ENCODE measurements at places on chromosomes 4 and X.
A peak's percentile ranks its signal among the peaks of the same experiment; 100 is the strongest.

- DNase-seq: no peak
Observed at GRCh38 chr4:88178626-88179231, 20.3 kb upstream of the ABCG2 start.

GRCh38 chr4:34108391-34108790, 2135.9 kb downstream of the ARAP2 start:
- DNase-seq: peak; percentile 67

DNA sequence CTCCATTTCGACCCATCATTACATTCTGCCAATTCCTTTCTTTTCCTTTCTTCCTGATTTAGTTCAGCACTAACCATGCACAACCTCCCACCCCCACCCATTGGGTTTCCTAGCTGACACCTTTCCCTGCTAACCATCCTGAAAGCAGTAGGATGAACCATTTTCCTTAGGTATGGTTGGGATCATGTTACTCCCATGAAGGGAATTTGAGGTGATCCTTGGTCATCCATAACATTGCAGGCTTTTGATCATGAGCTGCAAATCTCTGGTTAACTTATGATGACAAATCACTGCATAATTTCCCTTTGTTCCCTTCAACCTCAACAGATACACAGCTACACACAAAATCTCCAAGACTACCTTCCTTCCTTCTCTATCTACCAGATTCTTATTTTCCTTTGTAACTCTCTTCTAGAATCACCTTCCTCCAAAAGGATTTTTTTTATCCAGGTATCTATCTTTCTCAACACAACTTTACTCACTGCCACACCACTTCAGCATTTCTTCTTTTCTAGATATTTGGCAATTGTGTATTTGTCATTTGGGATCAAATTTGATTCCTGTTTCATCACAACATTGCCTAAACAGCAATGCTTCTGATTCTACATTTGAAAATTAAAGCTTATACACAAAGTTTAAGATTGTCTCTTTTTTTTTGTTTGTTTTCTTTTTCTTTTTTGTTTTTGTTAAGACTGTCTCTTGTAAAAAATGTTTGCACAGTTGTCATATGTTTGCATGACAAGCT, 145.1 kb downstream of the RBM47 start:
- DNase-seq: no peak

DNA sequence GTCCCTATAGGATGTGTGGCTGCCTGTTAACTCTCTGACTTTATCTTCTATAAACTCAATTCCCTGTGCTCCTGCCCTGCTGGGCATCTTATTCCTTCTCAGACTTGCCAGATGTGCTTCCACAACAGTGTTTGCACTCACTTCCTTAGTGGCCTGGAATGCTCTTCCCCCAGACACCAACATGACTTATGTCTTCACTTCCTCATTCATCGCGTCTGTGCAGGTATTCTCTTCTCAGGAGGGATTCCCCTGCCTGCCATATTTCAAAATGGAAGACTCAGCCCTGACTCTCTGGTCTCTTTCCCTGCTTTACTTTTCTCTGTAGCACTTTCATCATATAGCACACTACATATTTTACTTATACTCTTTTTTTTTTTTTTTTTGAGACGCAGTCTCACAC, 344.0 kb downstream of the CENPC start:
- no peak for DNase-seq

GRCh38 chr4:84719115-84719514, 136.2 kb downstream of the CDS1 start:
- DNase-seq: peak; percentile 17

GRCh38 chrX:116114999-116115398, 55.5 kb upstream of the AGTR2 start:
- DNase-seq: no peak

- DNase-seq: no peak
Observed at GRCh38 chr4:157372567-157372966, 152.0 kb downstream of the GRIA2 start.

DNA sequence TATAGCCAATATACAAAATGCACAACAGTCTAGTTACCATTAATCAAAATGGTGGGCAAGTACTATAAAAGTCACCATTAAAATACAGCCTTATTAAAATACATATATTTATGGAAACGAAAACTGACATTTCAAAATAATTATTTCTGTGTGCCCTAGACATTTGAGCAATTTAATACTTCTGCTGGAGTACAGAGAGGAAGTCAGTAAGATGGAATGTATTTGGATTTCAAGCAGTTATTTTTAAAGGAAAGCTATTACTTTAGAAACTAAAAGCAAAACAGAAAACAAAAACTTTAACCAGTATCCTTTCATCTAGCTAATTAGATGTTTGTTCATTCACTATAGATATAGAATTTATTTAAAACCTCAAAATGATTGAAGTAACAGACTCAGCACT, 37.8 kb upstream of the TLR2 start:
- no peak for DNase-seq

DNA sequence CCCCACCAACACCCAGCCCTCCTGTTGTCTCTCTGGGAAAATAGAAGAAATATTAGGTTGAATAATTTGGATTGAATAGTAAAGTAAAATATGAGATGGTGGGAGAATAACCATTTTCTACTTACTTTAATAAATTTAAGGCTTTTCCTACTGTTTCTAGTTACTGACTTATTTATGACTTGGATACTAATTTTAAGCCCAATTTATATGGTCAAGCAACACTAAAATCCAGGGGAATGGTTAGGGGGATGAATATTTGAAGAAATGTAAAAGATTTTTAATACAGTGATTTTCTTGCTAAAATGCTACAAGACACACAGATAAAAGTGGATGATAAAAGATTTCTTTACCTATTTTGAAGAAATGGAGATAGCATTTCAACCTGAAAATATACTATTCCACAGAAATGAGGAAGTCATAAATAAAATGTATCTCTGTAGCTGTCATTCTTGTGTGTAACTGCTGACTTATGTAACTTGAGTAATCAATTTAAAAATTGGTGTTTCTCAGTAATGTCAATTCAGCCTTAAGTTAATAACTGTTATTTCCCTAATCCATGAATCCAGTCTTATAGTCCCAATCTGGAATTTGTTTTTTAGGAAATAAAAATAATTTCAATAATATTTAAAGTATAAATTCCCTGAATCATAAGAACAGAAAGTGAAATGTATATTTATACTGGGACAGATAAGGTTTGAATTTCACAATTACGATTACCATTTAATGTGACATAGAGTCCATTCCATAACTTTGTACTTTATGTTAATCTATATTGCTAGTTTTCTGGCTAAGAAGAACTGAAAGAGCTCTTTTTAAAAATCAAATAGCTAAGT, 24.3 kb upstream of the IL2 start:
- no peak for DNase-seq

- DNase-seq: no peak
Observed at GRCh38 chr4:3317011-3317655, 24.3 kb downstream of the RGS12 start.

GRCh38 chrX:154350429-154351182, 23.8 kb downstream of the FLNA start:
- no peak for DNase-seq

GRCh38 chrX:131789664-131790063, 233.4 kb upstream of the STK26 start:
- DNase-seq: no peak

GRCh38 chrX:71872542-71873458, 37.8 kb upstream of the NHSL2 start:
- DNase-seq: no peak

- no peak for DNase-seq
Observed at GRCh38 chr4:8855818-8856245, 15.8 kb downstream of the HMX1 start.

GRCh38 chr4:12178614-12179610, 750.2 kb upstream of the HS3ST1 start:
- DNase-seq: no peak

DNA sequence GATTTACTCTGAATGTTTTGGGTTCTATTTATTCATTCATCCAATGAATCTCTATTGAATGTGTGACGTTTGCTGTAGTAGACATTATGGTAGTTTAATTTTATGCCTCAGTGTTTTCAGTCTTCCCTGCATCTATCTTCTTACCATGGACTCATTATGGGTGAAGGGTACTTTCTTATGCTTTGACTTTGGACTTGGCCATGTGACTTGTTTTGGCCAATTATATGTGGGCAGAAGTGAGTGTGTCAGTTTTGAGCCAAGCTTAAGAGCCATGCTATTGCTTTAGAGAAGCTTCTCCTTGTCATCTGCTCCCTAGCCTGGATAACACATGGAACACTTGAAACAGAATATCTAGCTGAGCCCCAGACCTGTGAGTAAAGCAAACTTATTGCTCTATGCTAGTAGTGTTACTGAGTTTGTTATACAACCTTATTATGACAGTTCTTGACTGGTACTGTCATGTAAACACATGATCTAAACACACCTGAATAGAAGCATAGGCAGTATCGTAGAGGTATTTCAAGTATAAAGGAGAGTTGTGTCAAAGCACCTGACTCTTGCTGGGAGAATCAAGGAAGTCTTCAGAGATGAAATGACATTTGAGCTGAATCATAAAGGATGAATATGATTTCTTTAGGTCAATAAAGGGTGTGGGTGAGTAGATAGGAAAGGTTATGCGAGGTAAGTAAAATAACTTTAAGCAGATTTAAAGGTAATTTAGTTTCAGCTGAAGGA, 128.4 kb downstream of the NAA11 start:
- DNase-seq: no peak

DNA sequence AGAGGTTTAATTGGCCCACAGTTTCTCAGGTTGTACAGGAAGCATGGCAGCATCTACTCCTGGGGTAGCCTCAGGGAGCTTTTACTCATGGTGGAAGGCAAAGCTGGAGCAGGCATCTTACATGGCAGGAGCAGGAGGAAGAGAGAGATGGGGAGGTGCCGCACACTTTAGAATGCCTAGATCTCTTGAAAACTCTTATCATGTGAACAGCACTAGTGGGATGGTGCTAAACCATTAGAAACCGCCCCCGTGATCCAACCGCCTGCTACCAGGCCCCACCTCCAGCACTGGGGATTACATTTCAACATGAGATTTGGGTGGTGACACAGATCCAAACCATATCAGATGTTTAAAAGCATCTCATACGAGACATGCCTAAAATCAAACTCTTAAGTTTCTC, 41.6 kb upstream of the SCOC start:
- no peak for DNase-seq

DNA sequence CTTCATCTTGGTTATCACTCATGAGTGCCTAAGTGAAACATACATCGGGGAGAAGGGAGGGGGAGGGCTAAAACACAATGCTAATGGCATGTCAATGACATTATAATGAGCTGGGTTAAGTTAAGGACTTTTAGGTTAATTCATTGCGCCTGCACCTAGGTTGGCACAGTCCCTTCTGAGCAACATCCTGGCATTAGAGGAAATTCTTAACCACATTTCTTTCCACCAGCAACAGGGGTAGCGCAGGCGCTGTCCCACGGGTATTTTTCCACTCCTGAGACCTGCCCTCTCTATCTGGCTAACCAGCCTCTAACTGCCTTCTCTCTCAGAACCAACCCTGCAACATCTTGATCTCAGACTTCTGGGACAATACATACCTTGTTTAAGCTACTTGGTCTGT, 39.0 kb upstream of the PROM1 start:
- DNase-seq: no peak

DNA sequence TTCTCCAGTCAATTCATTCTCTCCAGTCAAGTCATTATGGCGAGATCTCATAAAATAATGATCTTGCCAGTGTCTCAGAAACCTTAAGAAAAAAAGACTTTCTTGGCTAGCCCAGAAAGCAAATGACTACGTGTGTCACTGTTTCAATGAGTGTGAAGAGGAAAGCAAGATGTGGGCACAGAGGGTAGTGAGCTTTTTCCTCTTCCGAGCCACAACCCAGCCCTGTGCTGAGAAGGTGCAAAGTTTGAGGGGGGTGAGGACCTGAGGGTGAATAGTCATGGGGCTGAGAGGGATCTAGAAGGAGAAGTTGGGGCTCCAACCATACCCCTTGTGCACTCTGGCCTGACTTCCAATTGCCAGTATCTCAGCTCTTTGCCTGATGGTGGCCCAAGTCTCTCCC, 85.6 kb upstream of the EGFL6 start:
- no peak for DNase-seq

GRCh38 chr4:155799794-155800123, 40.9 kb downstream of the GUCY1B1 start:
- no peak for DNase-seq

- no peak for DNase-seq
Observed at GRCh38 chrX:80016182-80016581, 1.6 kb downstream of the TBX22 start.

- DNase-seq: peak; percentile 20
Observed at GRCh38 chr4:144627663-144628076, 18.3 kb upstream of the HHIP start.

DNA sequence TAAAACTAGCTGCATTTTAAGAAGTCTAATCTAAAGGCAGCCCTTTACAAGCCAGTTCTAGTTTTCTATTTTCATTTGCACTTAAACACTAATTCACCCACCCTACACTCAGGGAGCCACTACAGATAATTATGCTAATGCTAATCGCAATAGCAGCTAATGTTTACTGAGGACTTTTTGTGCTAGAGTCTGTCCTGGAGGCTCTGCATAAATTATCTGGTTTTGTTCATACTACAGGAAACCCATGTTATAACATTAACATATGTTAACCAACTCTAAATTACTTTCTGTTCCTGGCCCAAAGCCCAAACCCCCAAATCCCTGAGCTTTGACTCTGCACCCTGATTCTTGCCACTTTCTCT, 480 bp upstream of the RADX start:
- DNase-seq: peak; percentile 0

- peak; percentile 24 for DNase-seq
Observed at GRCh38 chr4:139902321-139903320, 237.0 kb downstream of the MGST2 start.

- DNase-seq: peak; percentile 9
Observed at GRCh38 chr4:143618811-143619210, 81.7 kb downstream of the FREM3 start.

DNA sequence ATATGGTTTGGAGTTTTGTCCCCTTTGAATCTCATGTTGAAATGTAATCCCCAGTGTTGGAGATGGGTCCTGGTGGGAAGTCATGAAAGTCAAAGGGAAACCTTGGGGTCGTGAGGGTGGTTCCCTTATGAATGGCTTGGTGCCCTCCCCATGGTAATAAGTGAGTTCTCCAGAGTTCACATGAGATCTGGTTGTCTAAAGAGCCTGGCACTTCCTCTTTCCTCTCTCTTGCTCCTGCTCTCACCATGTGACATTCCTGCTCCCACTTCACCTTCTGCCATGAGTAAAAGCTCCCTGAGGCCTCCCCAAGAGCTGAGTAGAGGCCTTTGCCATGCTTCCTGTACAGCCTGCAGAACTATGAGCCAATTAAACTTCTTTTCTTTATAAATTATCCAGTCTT, 5.5 kb upstream of the IL15 start:
- DNase-seq: no peak

DNA sequence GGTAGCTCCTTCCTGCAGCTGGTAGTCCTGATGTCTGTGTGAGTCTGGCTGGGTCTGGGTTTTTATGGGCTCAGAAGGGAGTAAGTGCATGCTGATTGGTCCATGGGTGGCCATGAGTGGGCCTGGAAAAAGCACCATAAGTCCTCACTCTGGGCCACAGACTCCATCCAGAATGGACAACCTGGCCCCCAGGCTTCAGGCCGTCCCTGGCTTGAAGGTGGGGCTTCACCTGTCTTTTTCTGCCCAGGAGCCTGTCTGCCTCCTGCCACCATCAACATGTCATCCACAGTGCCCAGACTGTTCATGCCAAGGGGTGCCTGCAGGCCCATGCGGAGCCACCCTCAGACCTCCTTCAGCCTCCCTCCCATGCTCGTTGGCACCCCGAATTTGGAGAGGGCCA, 620.0 kb downstream of the RAPGEF2 start:
- no peak for DNase-seq

GRCh38 chr4:55117511-55117910, 7.9 kb downstream of the KDR start:
- DNase-seq: peak; percentile 20
